Kidney (tissue), 22 donors: ENCODE measurements at places on chromosomes 12 and 14. TPM values are rescaled to one million over a fixed set of nuclear protein-coding genes. Genes with fewer than 3 reads are reported as not detected.

SALL2 gene
- 8.8 TPM for total RNA-seq

PIWIL1 gene
- 0.31 TPM for total RNA-seq

GRCh38 chr12:32450768-32451167, 51.4 kb downstream of the FGD4 start:
- no peaks in the 10 kb centered on the region for H3K36me3 ChIP-seq
- no peak overlapping the region for H3K4me3 ChIP-seq
- H3K4me1 ChIP-seq, result peaks cover 5% of the 10 kb centered on the region

- peaks cover 20% of the 10 kb centered on the region for H3K27me3 ChIP-seq
- H3K4me3 ChIP-seq, result no peak overlapping the region
- DNase-seq, result no peak
- H3K4me1 ChIP-seq, result no peaks in the 10 kb centered on the region
Measured at GRCh38 chr14:101461891-101462290, 99.4 kb upstream of the DIO3 start.

ZFHX2 gene
- total RNA-seq, result 4.9 TPM

GRCh38 chr12:108196319-108196718, 67.2 kb downstream of the WSCD2 start:
- H3K4me1 ChIP-seq, result no peaks in the 10 kb centered on the region
- H3K36me3 ChIP-seq, result no peaks in the 10 kb centered on the region
- no peak overlapping the region for H3K4me3 ChIP-seq
- no peak for DNase-seq
- no peaks in the 10 kb centered on the region for H3K27me3 ChIP-seq

GRCh38 chr14:52950410-52950897, 396 bp downstream of the FERMT2 start:
- H3K27me3 ChIP-seq, result no peaks in the 10 kb centered on the region
- H3K27ac ChIP-seq, result peak overlapping the region; percentile 97

- peak; percentile 45 for DNase-seq
- H3K4me1 ChIP-seq, result peaks cover 6% of the 10 kb centered on the region
- no peaks in the 10 kb centered on the region for H3K27me3 ChIP-seq
Measured at GRCh38 chr14:103695296-103696069, 19.8 kb downstream of the XRCC3 start.

DNA sequence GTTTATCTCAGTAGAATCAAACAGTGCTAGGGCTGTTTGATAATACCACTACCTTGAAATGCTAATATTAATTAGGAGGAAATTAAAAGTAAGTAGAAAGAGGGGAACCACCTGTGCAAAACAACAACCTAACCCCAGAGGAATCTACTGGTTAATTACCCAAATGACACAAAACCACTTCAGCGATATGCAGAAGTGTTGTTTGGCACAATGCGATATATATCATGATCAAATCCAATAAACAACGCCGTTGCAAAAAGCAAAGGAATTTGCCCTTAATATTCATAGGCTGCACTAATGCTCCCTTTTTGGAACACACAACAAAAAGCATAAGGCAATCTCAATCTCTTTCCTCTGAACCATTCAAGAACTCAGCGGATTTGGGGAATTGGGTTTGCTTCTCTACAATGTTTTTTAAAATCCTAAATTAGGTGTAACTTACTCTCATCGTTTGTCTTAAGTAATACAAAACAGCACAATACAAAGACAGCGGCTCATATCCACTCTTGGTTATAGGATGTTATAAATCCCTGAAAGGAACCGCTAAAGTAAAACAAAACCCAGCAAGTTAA, 1.5 kb downstream of the MAP4K5 start:
- no peaks in the 10 kb centered on the region for H3K27me3 ChIP-seq
- H3K4me3 ChIP-seq, result peak overlapping the region; percentile 79
- no peak overlapping the region for H3K27ac ChIP-seq
- no peaks in the 10 kb centered on the region for H3K36me3 ChIP-seq
- H3K4me1 ChIP-seq, result peaks cover 4% of the 10 kb centered on the region

DNA sequence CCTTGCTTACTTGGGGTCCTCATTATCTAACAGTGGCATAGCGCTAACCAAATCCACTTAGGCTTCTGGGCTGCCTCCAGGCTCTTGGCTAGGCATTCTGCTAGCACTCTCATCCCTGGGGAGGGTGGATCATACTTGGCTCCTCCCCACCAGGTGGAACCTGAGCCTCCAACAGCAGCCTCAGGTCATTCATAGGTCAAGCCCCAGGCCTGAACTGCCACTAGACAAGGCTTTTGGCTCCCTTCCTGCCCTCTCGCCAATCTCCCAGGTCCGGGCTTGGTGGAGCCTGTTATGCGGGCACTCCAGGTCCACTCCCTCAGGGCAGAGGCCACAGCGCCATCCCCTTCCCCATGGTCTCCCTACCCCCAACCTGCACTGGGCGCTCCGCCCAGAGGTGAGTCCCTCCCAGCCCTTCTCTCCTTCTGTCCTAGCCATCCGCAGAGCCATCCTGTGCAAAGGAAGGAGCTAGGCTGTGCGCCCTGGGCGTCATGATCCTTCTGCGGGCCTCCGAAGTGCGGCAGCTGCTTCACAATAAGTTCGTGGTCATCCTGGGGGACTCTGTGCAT, 154.9 kb upstream of the AMIGO2 start:
- H3K4me3 ChIP-seq, result no peak overlapping the region
- no peaks in the 10 kb centered on the region for H3K36me3 ChIP-seq
- no peaks in the 10 kb centered on the region for H3K27me3 ChIP-seq
- H3K4me1 ChIP-seq, result no peaks in the 10 kb centered on the region
- no peak overlapping the region for H3K27ac ChIP-seq

SCFD1 gene
- total RNA-seq, result 74.4 TPM

DNA sequence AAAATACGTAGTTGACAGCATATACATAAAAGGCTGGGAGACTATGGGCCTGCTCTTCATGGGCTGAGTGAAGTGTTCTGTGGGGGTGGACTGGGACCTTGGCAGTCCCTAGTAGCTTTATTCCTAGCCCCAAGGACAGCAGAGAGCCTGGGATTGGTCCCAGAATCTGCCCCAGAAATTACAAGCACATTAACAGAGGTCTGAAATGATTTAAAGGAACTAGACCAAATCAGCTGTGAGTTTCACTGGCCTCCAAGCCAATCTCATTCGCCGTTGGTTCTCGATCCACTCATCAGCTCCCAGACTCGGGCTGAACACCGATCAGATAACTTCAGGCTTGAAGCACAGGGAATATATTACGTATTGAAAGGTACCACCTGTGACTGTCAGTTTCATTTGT, 77.0 kb upstream of the PSMC1 start:
- H3K4me1 ChIP-seq, result no peaks in the 10 kb centered on the region
- H3K27me3 ChIP-seq, result no peaks in the 10 kb centered on the region
- H3K4me3 ChIP-seq, result no peak overlapping the region

KCNJ8 gene
- total RNA-seq, result 13.1 TPM

DNA sequence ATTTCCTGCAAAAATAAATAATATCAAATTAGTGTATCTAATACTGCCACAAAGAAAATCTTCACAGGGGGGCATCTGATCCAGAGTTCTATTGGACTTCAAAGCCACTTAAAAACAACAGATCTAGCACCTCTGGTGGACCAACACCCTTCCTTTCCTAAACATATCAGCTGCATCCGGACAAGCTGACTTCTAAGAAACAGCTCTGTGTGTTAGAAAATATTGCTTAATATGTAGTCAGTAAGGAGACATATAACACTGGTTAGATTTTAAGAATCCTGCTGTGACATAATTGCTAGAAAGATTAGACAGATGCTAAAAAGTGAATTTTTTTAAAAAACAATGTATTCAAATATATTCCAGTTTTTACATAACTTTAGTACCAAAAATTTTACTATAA, 61.1 kb upstream of the PTPRB start:
- no peak for DNase-seq
- no peaks in the 10 kb centered on the region for H3K27me3 ChIP-seq
- no peaks in the 10 kb centered on the region for H3K36me3 ChIP-seq
- no peak overlapping the region for H3K27ac ChIP-seq

DNA sequence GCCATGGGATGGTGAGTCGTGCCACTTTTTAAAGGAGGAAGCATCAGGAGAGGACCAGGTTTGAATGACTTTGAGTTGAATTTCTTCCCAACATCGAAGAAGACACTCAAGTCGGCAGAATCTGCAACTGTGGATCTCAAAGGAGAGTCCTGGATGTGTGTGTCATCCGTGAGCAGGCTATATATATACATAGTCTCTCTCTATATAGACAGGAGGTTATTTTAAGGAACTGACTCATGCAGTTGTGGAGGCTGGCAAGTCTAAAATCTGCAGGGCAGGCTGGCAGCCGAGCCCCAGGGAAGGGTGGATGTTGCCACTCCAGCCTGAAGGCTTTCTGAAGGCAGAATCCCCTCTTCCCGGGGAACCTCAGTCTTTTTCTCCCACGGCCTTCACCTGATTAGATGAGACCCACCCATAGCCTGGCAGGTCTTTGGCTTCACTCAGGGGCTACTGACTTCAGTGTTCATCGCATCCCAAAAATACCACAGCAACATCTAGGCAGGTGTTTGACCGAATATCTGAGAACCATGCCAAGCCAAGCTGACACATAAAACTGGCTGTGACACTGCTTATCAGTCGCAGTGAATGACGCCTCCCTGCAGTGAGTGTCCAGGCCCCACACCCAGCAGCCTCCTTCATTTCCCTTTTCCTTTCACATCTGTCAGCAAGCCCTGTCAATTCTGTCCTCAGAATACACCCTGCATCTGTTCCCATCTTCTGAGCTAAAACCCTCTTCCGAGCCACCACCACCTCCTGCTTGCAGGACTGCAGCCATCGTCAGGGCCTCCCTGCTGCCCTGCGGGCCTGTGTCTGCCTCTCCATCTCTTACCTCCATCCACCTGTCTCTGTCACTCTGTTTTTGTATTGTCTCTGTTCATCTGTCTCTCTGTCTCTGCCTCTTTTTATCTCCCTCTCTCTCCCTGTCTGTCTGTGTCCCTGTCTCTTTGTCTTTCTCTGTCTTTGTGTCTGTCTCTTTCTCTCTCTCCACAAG, 54.0 kb downstream of the ZNF664 start:
- H3K27me3 ChIP-seq, result no peaks in the 10 kb centered on the region
- H3K4me1 ChIP-seq, result no peaks in the 10 kb centered on the region
- no peaks in the 10 kb centered on the region for H3K36me3 ChIP-seq
- DNase-seq, result no peak
- H3K4me3 ChIP-seq, result no peak overlapping the region

GRCh38 chr14:64178814-64179213, 115.4 kb downstream of the ESR2 start:
- H3K4me1 ChIP-seq, result no peaks in the 10 kb centered on the region
- no peak overlapping the region for H3K4me3 ChIP-seq
- no peak overlapping the region for H3K27ac ChIP-seq
- no peaks in the 10 kb centered on the region for H3K27me3 ChIP-seq
- peaks cover 53% of the 10 kb centered on the region for H3K36me3 ChIP-seq

FANCM gene
- total RNA-seq, result 6.4 TPM

DNA sequence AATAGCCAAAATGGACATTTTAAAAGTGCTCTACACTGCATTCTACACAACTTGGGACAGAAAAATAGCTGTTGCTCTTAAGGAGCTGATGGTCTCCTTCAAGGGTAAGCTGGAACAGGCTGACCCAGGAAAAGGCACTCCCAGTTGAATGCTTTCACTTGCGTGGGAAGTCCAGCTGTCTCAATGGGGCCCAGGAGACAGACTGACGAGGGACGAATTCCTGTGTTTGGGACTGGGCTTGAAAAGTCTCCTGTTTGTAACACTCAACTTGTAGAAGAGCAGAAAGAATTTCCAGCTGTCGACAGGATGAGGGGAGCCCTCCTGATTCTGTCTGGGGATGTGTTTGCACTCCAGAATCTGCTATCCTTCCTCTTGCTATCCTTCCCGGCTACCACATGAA, 180.8 kb downstream of the ZFP36L1 start:
- no peak overlapping the region for H3K4me3 ChIP-seq
- H3K4me1 ChIP-seq, result peaks cover 10% of the 10 kb centered on the region
- H3K27me3 ChIP-seq, result no peaks in the 10 kb centered on the region
